Hair follicular keratinocyte (primary cell): ENCODE measurements at places on chromosomes 2 and 18. TPM values are rescaled to one million over a fixed set of nuclear protein-coding genes. Genes with fewer than 3 reads are reported as not detected.

UGT1A9 gene
- total RNA-seq, result not detected in 2 replicates

CIB4 gene
- not detected in 2 replicates for total RNA-seq

GAREM1 gene
- total RNA-seq, result 3.4 and 5.2 TPM in 2 replicates

GPR75 gene
- total RNA-seq, result 0.15 and 0.62 TPM in 2 replicates

IL1B gene
- 199 and 298 TPM in 2 replicates for total RNA-seq

ALPI gene
- total RNA-seq, result not detected in 2 replicates

RASGRP3 gene
- not detected in 2 replicates for total RNA-seq

IL1R2 gene
- total RNA-seq, result 12.9 and 33.0 TPM in 2 replicates

INPP4A gene
- 10.1 and 13.2 TPM in 2 replicates for total RNA-seq

CCDC195 gene
- total RNA-seq, result not detected in 2 replicates

MYO5B gene
- total RNA-seq, result 2.5 and 7.7 TPM in 2 replicates

RIT2 gene
- total RNA-seq, result not detected in 2 replicates

ZNF396 gene
- 0.08 and 0.15 TPM in 2 replicates for total RNA-seq
